ENCODE measurements at places on chromosomes 4 and X. TPM values are rescaled to one million over a fixed set of nuclear protein-coding genes. Genes with fewer than 3 reads are reported as not detected.

The NPFFR2 gene
- not detected for total RNA-seq

The GPC3 gene
- 11.1 TPM for total RNA-seq

The PNMA5 gene
- total RNA-seq, result not detected

The CFI gene
- 15.8 TPM for total RNA-seq

The OTC gene
- total RNA-seq, result 0.35 TPM

The FANCB gene
- total RNA-seq, result 0.69 TPM

The PDGFRA gene
- 8.2 TPM for total RNA-seq

The RAB39B gene
- total RNA-seq, result 1.00 TPM

The CTAG1B gene
- total RNA-seq, result not detected

The TRMT2B gene
- 7.0 TPM for total RNA-seq

The TMPRSS11F gene
- not detected for total RNA-seq

The CPE gene
- total RNA-seq, result 118 TPM

The TRPC3 gene
- 0.06 TPM for total RNA-seq

The TXK gene
- 0.69 TPM for total RNA-seq

The VCX3A gene
- total RNA-seq, result not detected

The MID1IP1 gene
- total RNA-seq, result 39.8 TPM

The CPZ gene
- total RNA-seq, result 0.25 TPM

The IQSEC2 gene
- total RNA-seq, result 11.0 TPM

The CFP gene
- 0.54 TPM for total RNA-seq

The COX7B2 gene
- not detected for total RNA-seq

The MAGEA12 gene
- total RNA-seq, result not detected

The KCNE5 gene
- total RNA-seq, result not detected

The TEX11 gene
- total RNA-seq, result 9.0 TPM

The CCSER1 gene
- total RNA-seq, result 6.8 TPM

The AMOT gene
- 7.8 TPM for total RNA-seq

The P2RY10 gene
- total RNA-seq, result 0.14 TPM

The HSFX3 gene
- total RNA-seq, result not detected

The CLDN22 gene
- not detected for total RNA-seq

The TEX13B gene
- not detected for total RNA-seq

The CCDC120 gene
- 10.6 TPM for total RNA-seq

The GABRG1 gene
- not detected for total RNA-seq

The TMEM150C gene
- total RNA-seq, result 4.8 TPM

The CSAG3 gene
- not detected for total RNA-seq

The MTTP gene
- not detected for total RNA-seq

The GAB1 gene
- 21.2 TPM for total RNA-seq

The MGARP gene
- not detected for total RNA-seq

The HSFX2 gene
- total RNA-seq, result not detected

The TMSB15A gene
- not detected for total RNA-seq

The CLCN5 gene
- total RNA-seq, result 2.5 TPM

The SHOX gene
- not detected for total RNA-seq

The MAGEA10 gene
- not detected for total RNA-seq

The SPANXA2 gene
- not detected for total RNA-seq

The PRIMPOL gene
- total RNA-seq, result 10.2 TPM

The GLOD5 gene
- total RNA-seq, result not detected

The FAM156B gene
- 5.4 TPM for total RNA-seq

The MFAP3L gene
- 2.0 TPM for total RNA-seq

The SYN1 gene
- total RNA-seq, result 1.9 TPM

The EGF gene
- total RNA-seq, result 30.9 TPM

The ZFP92 gene
- 1.00 TPM for total RNA-seq

The POLN gene
- 1.9 TPM for total RNA-seq

The TEX13C gene
- total RNA-seq, result not detected

The C4orf51 gene
- not detected for total RNA-seq

The SUPT20HL1 gene
- total RNA-seq, result not detected

The GPR101 gene
- not detected for total RNA-seq

The F9 gene
- total RNA-seq, result 0.22 TPM
